ENCODE measurements at places on chromosomes 1 and 21. TPM values are rescaled to one million over a fixed set of nuclear protein-coding genes. Genes with fewer than 3 reads are reported as not detected.
A peak's percentile ranks its signal among the peaks of the same experiment; 100 is the strongest.

The PIGR gene
- not detected for total RNA-seq

The PRMT6 gene
- total RNA-seq = 12.4 TPM

The BSND gene
- total RNA-seq = not detected

The NLRP3 gene
- 4.3 TPM for total RNA-seq

The LY9 gene
- total RNA-seq = not detected

DNA sequence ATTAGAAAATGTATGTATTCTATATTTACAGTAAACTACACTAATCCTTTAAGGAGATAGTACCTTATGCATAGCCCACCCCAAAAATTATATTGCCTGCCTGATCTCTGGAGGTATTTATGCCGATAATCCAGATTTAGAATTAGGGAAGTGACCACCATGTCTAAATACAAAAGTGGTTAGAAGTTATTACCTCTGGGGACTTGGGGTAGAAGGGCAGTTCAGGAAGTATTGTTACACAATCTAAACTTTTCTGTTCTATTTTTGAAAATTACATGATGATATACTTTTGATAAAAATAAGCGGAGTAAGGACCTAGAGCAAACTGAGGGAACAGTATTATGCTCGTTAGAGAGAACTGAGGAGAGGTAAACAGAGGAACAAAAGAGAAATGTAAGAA is 90.5 kb upstream of the ZP4 start:
- DNase-seq = no peak
- no peaks in the 10 kb centered on the region for H3K27me3 ChIP-seq
- no peaks in the 10 kb centered on the region for H3K4me1 ChIP-seq

DNA sequence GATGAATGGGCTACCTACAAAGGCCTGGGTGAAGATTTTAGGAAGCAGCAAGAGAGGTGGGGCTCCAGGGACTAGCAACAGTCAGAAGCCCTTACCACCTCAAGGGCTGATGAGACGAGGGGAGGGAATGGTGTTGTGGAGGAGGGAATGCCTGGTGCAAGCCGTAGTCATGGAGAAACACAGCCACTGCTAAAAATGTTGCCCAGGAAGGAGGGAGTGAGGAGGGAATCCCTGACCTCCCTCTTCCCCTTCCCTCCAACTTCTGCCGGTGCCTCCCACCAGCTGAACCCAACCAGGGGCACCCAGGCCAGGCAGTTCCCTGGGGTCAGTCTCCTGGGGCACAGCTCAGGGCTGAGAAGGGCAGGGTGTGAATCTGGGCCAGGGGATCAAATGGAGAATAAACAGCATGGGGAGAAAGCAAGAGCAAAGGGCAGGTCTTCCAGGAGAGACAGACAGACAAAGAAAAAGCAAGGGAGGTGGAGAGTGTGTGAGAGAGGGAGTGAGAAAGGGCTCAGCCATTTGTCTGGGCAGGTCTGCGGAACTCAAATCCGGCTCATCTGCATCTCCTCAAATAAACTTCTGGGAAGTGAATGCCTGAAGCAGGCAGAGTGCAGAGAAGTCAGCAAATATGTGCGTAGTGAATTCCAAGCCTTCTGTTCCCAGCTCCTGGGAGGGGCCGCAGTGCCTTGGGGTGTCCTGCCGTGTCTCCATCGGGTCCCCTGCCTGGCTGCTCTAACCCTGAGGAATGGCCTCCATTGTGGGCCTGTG is 27.1 kb upstream of the POU3F1 start:
- no peaks in the 10 kb centered on the region for H3K4me1 ChIP-seq
- H3K27me3 ChIP-seq = peaks cover 31% of the 10 kb centered on the region
- no peak for DNase-seq
- no peak overlapping the region for H3K4me3 ChIP-seq
- no peak overlapping the region for H3K27ac ChIP-seq

- no peaks in the 10 kb centered on the region for H3K36me3 ChIP-seq
- peaks cover 2% of the 10 kb centered on the region for H3K27me3 ChIP-seq
- peaks cover 11% of the 10 kb centered on the region for H3K4me1 ChIP-seq
- H3K4me3 ChIP-seq = peak overlapping the region; percentile 63
- DNase-seq = no peak
- no peak overlapping the region for H3K27ac ChIP-seq
Measured at GRCh38 chr1:161439280-161440232, 65.7 kb upstream of the FCGR2A start.

GRCh38 chr1:35866991-35867390 is 16.0 kb upstream of the AGO1 start:
- no peaks in the 10 kb centered on the region for H3K36me3 ChIP-seq
- H3K4me1 ChIP-seq = peaks cover 8% of the 10 kb centered on the region
- no peak overlapping the region for H3K4me3 ChIP-seq
- DNase-seq = no peak
- no peak overlapping the region for H3K27ac ChIP-seq

GRCh38 chr1:55179177-55179835 is 35.9 kb downstream of the USP24 start:
- no peak for DNase-seq
- peak overlapping the region; percentile 51 for H3K27ac ChIP-seq
- no peaks in the 10 kb centered on the region for H3K27me3 ChIP-seq
- peaks cover 28% of the 10 kb centered on the region for H3K4me1 ChIP-seq
- peaks cover 38% of the 10 kb centered on the region for H3K36me3 ChIP-seq
- peak overlapping the region; percentile 5 for H3K4me3 ChIP-seq

DNA sequence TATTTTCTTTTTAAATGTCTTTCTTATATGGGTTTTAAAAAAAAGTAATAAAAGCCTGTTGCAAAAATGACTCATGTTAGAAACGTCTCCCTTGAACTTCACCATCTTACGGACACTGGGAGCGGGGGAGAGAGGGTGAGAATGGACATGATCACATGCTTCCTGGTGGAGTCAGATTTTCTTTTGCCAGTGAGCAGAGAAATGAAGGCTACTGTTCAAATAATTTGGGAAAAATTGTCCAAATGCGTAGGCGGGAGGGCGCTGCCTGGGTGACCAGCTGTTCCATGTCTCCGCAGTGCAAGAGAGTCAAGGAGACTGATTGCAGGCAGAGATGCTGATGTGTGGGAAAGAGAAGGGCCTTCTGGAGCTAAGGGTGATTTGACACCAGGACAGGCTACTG is 23.1 kb downstream of the EIF2D start:
- H3K4me1 ChIP-seq = peaks cover 45% of the 10 kb centered on the region
- H3K27me3 ChIP-seq = peaks cover 3% of the 10 kb centered on the region
- peak; percentile 90 for DNase-seq
- peak overlapping the region; percentile 90 for H3K27ac ChIP-seq

- H3K27ac ChIP-seq = no peak overlapping the region
- H3K4me3 ChIP-seq = no peak overlapping the region
- H3K4me1 ChIP-seq = no peaks in the 10 kb centered on the region
- H3K27me3 ChIP-seq = no peaks in the 10 kb centered on the region
Measured at GRCh38 chr1:233844692-233845091, 59.8 kb upstream of the SLC35F3 start.

- peaks cover 36% of the 10 kb centered on the region for H3K27me3 ChIP-seq
- no peak overlapping the region for H3K4me3 ChIP-seq
- H3K36me3 ChIP-seq = 0 out of 2 replicates have a peak, but pooled peaks cover 5% of the 10 kb centered on the region
- no peaks in the 10 kb centered on the region for H3K4me1 ChIP-seq
- no peak overlapping the region for H3K27ac ChIP-seq
Measured at GRCh38 chr1:67485046-67485811, 55.0 kb upstream of the SERBP1 start.

DNA sequence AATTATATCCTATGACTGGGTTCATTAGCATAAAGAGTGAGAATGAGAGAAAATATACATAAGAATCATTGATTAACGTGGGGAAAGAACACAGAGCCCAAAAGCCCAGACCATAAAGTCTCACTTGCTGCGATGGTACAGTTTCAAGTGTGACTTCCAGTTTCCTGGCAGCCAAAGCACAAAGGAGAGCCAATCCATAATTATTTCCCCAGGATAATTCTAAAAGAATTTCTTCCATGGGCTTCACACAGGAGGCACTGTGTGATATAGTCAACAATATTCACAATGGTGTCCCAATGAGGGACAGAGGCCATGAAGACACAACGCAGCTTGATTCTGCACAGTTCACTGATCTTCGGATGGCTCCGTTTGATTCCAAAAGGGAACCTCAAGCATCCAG is 321.6 kb downstream of the PLPP3 start:
- H3K4me3 ChIP-seq = no peak overlapping the region
- no peak for DNase-seq
- no peaks in the 10 kb centered on the region for H3K4me1 ChIP-seq
